Islet precursor cell (in vitro differentiated cells): ENCODE measurements at places on chromosomes 1 and 21.

DNA sequence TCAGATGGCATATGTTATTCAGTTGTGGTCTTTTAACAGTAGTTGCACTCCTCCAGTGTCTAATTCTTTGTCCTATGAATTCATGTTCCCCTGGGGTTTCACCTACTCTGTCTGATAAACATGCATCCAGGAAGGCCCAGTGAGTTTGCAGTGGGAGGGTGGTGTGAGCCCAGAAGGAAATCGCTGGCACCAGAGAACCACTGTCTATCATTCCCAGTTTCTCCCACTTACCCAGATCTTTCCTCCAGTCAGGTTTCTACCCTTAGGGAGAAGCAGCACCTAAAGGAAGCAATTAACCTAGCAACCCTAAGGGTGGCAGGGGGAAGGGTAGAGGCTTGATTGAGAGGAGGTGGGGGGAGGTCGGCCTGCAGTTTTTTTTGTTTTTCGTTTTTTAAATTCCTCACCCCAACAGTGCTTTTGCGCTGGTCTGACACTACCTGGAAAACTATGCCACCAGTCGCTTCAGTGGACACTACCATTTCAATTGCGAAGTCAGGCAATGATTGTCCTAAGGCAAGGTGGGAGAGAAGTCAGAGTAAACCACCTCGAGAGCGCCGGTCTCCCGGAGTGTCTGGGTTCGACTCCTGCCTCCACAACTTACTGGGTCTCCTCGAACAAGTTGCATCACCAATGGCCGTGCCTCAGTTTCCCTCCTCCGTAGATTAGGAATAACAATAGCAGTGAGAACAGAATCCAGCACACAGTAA is 766 bp upstream of the SLC44A3 start:
- no peak for DNase-seq

- DNase-seq = no peak
Observed at GRCh38 chr1:156865865-156866248, 5.2 kb downstream of the NTRK1 start.

DNA sequence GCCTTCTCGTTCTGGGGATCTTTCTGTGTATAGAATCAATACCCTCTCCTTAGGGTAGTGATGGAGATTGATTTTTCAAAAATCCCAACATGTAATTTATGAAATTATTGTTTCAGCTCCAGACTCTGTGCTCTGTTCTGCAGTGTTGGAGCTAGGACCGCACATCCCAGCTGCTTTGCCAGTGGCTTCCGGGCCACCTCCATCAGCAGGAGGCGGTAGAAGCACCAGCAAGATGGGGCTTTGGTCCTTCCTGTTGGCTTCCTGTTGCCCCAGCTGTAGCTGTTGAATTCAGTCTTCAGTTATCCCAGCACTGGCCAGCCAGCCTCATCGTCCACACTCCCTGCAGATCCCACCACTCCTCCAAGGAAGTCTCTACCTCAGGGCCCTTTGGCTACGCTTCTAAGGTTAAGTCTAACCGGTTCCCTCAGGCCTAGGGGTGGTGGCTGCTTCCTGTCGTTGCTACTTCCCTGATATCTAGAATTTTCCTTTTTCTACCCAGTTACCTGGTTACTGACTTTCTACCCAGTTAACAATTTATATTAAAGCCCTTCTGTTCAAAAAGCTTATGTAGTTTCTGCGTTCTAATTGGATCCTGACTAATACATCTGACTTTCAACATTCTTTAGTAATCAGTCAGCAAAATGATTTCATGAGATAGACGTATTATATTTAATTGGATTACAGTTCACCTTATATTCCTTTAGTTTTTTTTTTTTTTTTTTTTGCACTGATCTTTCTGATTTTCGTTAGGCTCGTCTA is 24.6 kb downstream of the GALNT2 start:
- no peak for DNase-seq

DNA sequence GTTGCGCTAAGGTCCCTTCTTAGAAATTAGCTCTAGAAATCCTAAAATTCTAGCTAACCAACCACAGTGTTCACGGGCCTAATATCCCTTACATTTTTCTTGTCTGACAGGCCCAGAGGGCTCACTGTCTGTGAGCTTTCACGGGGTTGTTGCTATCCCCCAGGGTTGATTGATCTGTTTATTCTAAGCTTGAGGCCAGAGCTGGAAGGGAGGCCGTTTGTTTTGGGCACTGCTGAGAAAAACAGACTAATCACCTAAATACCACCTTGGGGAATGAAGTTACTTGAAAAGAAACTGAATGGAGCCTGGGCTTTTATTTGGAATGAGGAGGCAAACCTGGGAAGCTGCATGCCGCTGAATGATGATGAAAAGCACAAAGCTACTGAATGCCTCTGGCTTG is 162.4 kb downstream of the KIF26B start:
- DNase-seq = peak; percentile 68

- no peak for DNase-seq
Observed at GRCh38 chr1:240687820-240688219, 75.9 kb upstream of the GREM2 start.

DNA sequence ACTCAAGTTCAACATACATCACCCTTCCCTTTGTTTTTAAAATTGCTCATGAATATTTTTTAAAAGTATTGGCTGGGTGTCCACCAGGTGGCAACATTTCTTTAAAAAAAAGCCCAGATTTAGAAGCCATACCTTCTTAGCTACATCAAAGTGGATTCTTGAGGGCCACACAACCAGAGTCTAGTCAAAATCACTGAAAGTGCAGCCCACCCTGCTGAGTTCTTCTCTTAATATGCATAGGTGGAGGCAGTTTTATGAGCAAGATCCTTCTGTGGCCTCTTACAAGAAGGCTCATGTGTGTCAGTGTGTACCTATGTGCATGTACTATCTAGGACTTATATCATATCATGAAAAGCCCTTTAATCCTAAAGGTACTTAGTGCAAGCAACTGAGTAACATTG is 16.9 kb upstream of the GNG12 start:
- no peak for DNase-seq

DNA sequence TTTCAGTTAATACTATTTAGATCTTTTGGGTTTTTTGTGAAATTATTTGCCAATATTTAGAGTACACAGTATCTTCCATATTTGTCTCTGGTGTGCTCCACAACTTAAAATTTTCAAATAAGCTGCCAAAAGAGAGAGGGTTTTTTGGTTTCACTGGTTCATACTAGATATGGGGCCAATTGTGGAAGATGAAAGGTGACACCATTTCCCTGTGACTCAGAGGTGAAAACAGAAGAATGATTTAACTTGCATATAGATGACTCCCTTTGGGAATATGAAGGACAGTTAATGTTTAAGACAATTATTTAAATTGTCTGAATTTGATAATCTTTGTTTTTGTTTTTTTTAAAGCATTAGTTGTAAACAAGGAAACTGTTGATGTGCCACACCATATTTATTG is 37.5 kb downstream of the IVNS1ABP start:
- DNase-seq = no peak

GRCh38 chr1:58803858-58804257 is 20.0 kb upstream of the JUN start:
- no peak for DNase-seq

GRCh38 chr1:154423304-154423987 is 18.3 kb downstream of the IL6R start:
- no peak for DNase-seq

- DNase-seq = no peak
Observed at GRCh38 chr1:83512373-83513193, 486.3 kb downstream of the TTLL7 start.

GRCh38 chr1:42454403-42454802 is 1.4 kb downstream of the ZMYND12 start:
- no peak for DNase-seq

- no peak for DNase-seq
Observed at GRCh38 chr1:117499071-117499470, 106.8 kb upstream of the TENT5C start.

DNA sequence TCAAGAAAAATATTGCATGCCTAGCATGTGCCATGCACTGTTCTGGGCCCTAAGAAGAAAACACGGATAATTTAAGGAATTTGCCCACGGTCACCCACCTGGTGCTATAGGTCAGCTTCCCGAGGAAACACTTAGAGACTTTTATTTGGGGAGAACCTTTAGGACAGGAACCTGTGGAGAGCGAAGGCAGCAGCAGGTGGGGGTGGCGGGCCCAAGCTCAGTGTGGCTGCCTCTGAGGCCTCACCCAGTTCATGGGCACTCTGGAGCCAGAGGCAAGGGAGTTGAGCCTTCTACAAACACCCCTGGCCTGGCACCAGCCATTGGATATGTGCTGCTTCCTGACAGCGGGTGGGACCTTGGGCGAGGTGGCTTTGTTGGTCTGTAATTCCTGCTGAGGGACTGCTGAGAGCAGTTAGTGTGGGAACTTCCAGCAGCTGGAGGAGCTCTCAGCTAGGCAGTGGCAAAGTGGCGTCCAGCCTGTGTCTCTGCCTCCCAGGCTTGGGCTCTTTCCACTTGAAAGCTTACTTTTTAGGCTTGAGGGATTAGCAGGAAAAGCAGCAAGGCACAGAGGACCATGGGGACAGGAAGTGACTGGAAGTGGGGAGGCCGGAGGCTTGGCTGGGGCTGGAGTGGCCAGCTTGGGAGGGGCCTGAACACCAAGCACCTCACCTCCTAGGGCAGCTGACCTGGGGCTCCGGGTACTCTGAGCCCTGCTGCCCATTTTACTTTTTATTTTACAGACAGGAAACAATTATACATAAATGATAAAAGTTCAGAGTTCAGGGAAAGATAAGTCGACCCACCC is 19.1 kb downstream of the MRPL37 start:
- DNase-seq = no peak

DNA sequence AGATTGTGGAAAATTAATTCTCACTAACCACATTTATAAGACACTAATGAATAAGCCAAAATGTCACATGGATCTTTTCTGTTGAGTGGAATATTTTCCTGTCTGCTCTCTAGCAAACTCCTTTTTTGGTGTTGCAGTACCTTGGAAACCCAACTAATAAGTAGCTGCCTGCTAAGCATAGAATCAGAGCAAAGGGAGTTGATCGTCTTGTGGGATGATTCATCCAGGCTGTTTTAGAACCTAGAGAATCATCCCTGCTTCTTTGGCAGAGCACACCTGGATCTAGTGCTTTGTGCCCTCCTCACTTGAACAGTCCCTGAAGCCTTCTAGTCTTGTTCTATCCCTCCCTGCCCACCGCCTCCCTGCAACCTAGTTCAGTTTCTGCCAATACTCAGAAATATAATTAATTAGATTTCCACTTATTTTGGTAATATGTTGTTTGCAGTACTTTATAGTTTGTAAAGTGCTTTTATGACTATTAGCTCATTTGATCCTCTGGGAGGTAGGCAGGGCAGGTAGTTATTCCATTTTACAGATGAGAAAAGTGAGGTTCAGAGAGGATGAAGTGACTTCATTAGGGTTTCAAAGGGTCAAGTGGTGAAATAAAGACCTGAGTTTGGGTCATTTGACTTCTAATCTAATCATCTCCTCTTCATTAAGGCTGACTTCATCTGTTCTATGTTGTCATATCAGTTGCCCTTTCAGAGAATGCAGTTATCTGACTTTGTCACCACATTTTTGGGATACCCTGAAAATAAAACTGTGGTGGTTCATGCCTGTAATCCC is 2.5 kb downstream of the AGO4 start:
- DNase-seq = no peak

DNA sequence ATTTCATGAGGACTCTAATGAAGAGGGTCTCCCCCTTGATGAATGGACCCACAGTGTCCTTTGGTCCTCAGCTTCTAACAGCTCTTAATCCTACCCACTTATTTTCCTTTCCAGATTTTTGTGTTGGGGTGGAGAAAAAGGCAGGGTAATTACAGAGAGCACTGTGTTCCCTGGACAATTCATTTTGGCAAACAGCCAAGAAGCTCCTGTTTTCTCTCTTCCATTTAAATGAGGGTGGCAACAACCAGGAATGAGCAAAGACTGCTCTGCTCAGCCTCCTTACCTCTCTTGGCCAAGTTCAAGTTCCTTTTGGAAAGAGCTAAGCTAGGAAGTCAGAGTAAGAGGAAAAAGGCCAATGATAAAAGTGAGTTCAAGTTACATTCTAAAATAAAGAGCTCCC is 11.9 kb downstream of the XKR8 start:
- DNase-seq = no peak

DNA sequence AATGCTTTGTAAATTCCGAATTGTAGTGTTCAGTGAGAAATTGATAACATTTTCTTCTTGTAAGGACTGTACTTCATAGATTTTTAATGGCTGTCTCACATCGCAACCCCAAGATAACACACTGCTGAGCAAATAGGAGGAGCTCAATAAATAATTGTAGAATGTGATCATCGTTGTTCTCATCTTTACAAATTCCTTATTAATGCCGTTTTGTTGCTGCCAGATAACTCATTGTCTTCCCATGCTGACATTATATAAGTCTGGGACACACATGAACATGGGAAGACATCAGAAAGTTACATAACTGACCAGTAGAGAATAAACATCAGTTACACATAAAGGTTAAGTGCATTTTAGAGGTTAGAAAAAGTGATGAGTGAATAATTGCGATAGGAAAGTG is 46.4 kb upstream of the TSPAN2 start:
- DNase-seq = no peak

DNA sequence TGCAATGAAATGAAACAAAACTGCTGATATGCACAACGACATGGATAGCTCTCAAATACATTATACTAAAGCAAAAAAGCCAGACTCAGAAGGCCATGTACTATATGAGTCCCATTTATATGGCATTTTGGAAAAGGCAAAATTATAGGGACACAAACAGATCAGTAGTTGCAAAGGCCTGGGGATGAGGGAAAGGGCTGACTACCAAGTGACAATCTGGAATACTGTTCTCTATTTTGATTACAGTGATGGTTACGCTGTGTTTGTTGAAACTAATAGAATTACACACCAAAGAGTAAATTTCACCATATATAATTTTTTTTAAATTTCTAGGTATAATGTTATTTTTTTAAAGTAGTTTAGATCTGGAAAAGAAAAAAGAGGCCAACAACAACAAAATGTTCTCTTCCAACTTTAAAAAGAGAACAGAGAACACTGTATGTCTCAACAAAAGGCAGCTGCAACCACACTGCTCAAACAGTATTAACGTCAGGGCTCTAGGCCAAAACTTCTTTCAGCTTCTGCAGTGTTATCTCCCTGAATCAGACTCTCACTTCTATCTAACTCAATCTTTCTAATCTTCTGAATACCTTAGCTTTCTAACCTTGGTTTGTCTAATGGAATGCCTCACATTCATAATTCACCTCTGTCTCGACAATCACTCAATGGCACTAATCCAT is 75.8 kb downstream of the FOXJ3 start:
- no peak for DNase-seq
